ENCODE measurements at places on chromosomes 7 and 10.

DNA sequence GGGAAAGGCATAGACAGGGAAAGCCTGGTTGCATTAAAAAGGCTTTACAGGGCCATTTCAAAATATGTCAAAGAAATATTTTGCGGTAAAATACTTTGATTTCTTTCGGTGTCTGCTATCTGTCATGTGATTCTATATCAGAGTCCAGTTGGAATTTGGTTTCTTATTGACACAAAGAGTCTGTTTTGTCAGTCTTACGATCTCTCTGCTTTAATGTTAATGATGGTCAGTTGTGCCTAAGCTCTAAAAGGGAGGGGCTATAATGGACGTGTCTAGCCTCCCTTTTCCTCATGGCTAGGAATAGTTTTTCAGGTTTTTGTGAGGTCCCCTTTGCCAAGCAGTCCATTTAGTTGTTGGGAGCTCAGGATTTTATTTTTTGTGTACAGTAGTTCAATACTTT, 31.5 kb downstream of the ORC5 start:
- no peak for DNase-seq

GRCh38 chr7:134186801-134187200, 59.7 kb downstream of the LRGUK start:
- no peak for DNase-seq

DNA sequence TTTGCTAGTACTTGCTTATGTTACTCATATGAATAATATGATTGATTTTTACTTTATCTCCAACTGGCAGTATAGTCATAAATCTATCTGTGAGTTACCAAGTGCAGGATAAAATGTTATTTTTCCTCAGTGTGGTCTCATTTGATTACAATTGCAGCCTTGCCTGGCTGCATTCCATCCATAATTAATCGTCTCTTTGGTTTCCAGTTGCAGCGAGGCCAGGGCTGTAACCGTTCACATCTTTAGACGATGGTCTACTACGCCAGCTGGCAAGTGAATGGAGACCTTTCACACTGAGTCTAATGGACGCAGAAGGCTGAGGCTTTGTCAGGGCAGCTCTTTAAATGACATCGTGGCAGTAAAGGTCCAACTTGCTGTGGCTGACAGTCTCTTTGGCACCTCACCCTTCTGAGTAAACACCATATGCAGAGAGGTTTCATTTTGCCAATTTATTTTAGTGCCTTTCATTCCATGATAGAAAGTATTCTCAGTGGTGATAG, 84.0 kb downstream of the ARL4A start:
- no peak for DNase-seq

GRCh38 chr10:59388671-59388976, 26.3 kb upstream of the FAM13C start:
- no peak for DNase-seq

DNA sequence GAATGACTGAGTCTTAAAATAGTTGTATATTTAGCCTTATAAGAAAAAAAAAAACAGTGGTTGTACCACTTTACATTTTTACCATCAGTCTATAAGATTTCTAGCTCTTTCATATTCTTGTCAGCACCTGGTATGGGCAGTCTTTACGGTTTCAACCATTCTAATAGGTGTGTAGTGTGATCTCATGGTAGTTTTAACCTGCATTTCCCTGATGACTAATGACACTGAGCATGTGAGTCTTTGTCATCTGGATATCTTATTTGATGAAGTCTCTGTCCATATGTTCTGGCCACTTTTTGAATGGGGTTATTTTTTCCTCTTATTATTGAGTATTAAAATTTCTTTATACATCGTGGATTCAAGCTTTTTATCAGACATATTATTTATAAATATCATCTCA, 365.3 kb upstream of the IGFBP3 start:
- no peak for DNase-seq

- no peak for DNase-seq
These were observed 270.8 kb downstream of the BBS9 start for GRCh38 chr7:33400214-33400538.

GRCh38 chr7:66682350-66683093, 53.8 kb downstream of the KCTD7 start:
- peak; percentile 37 for DNase-seq

- no peak for DNase-seq
These were observed 302.7 kb downstream of the GLRX3 start for GRCh38 chr10:130438861-130439260.

DNA sequence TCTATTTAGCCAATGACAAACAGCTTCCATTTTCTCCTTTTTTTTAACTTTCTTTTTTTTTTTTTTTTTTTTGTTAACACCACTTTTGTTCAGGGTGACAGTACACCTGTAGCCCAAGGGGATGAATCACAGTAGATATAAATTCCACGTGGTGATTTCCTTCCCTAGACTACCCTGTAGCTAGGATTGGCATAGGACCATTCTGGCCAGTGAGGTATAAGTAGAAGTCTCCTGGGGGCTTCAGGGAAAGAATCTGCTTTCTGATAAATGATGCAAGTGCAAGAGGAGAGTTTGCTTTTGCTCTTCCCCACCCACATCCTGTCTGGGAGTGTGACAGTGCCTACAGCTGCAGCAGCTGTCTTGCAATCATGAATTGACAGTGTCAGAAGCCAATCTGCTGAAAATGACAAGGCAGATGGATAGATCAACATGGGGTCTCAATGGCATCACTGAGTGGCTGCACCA, 63.2 kb upstream of the TOMM7 start:
- no peak for DNase-seq

- no peak for DNase-seq
These were observed 314.0 kb downstream of the DNAJB6 start for GRCh38 chr7:157650801-157651200.

GRCh38 chr10:27242473-27242950, 1.9 kb upstream of the ACBD5 start:
- no peak for DNase-seq

- DNase-seq, result no peak
These were observed 108.3 kb downstream of the CYP26A1 start for GRCh38 chr10:93182049-93182327.

- DNase-seq, result no peak
These were observed 10.4 kb upstream of the CALML3 start for GRCh38 chr10:5514226-5514850.

- no peak for DNase-seq
These were observed 757.1 kb downstream of the SORCS3 start for GRCh38 chr10:105398202-105398601.

- DNase-seq, result no peak
These were observed 113.3 kb downstream of the EBF3 start for GRCh38 chr10:129850790-129851189.

GRCh38 chr7:2355705-2356008, 1.0 kb downstream of the EIF3B start:
- no peak for DNase-seq

DNA sequence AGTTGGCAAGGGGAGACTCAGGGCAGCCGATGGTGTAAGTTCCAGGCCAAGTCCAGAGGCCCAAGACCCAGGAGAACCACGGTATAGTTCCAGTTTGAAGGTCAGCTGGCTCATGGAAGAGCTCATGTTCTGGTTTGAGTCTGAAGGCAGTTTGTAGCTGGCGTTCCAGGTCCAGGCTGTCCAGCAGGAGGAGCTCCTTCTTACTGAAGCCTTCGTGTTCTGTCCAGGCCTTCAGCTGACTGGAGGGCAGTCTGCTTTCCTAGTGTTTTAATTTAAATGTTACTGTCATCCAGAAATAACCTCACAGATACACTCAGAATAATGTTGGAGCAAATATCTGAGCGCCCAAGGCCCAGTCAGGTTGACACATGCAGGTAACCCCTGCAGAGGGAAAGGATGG, 4.2 kb downstream of the SUN1 start:
- no peak for DNase-seq

GRCh38 chr10:54800741-54801421, at the start of gene PCDH15:
PCDH15 (minus strand) TSS chr10:54801231; CDS start chr10:54664262, 136,969 bp downstream.
- DNase-seq, result no peak

DNA sequence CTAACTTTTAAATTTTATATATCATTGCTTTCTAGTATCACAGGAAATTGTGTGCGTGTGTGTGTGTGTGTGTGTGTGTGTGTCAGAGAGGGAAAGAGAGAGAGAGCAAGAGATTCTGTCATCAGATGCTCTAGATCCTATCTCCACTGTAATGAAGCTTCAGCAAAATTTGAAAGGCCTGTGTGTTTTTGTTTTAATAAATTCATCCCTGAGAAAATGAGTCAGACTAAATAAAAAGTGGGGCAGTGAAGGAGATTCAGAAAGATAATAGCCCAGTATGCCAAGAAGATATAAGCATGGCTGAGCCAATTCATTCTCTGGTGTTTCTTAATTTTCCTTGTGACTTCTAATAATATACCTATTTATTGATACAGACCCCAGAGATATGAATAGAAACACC, 184.2 kb upstream of the TMEM196 start:
- DNase-seq, result no peak

DNA sequence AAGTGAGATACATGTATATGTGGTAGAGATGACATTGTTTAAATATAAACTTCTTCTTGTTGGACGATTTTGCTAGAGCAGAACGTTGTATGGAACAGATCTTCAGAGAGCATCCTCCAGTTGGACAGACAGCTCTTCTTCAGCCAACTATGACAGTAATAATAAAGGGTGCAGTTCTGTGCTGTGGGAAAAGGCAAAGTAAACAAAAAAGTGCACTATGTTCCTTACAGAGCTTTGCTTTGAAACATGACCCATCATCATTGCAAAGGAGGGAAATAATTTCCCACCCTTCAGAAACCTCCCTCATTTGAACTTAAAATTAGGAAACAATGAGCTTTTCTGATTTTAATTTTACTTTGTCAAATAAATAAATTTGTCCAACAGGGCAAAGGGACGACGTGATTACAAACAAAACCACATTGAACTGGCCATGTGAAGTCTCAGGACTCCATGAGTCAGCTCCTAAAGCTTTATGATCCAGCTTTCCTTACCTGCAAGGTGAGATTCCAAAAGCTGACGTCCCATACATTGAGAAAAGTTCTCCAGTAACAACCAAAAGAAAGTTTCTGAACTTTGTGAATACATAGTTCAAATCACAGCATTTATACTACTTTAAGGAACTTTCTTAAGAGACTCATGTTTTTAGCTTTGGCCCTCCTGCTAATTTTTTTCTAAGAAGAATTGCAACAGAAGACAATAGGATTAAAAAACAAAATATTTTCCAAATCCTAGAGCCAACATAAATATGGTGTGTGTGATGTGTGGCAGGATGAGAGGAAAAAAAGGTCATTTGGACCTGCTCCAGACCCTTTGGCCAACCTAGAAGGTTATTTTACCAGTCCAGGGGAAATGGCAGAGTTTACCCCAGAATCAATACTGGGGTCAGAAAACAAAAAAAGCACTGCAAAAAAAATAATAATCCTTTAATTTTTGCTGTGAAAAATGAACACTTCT, 565.4 kb upstream of the NRP1 start:
- no peak for DNase-seq

DNA sequence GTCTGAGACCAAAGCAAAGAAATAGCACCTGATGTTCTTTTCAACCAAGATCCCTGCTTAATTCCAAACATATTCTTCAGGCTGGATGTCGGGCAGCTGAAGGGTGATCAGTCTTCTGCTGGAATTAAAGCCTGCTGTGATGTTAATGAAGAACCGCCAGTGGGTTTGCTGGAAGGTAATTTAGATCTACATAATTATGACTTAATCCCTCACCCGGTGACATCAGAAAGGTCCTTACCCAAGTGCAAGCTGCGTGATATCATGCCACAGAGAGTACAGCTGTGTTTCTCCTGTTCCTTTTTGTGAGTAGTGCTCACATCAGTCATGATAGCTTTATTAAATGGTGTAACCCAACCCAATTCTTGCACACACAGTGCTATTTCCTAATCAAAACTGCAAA, 29.1 kb upstream of the LRGUK start:
- DNase-seq, result no peak

DNA sequence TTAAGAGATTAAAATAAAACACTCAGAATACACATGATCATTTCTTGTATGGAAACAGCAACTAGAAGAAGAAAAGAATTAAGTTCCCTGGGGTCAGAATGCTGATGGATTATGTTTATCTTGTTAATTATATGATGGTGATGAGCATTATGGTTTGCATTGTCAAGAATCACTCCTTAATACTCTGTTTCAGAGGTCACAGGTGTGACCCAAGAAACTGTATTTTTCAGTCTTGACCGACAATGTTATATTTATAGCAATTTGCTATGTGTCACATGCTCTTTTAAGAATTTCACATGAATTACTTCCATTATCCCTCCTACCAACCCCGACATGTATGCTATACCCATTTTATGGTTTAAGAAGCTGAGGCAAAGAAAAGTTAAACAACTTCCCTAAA, 2.7 kb upstream of the CHRM2 start:
- no peak for DNase-seq

- no peak for DNase-seq
These were observed 156.0 kb downstream of the BAMBI start for GRCh38 chr10:28833313-28833712.

- no peak for DNase-seq
These were observed 3.6 kb downstream of the CLDN15 start for GRCh38 chr7:101233907-101234547.

DNA sequence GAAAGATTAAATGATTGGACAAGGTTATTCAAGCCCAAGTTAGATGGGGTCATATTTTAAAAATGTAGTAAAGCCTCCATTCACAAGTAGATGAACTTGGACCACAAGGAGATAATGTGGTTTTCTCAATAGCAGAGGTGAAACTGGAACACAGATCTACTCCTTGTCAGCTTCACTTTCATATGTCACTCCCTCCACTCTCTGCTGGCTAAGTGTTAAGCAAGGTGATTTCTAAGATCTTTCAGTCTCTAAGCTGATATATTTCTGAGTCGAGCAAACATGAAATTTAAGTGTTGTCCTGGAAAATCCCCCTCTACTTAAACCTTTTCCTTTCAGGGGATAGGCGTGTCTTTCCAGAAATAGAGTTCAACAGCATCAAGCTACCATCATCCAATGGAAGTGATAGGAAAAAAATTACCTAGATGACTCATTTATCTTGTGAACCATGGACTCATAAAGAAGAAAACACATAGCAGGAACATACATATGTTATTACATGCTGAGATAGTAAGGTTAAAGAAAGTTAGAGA, 275.0 kb downstream of the PTEN start:
- DNase-seq, result no peak

- no peak for DNase-seq
These were observed 120.6 kb upstream of the AGK start for GRCh38 chr7:141430455-141431139.

DNA sequence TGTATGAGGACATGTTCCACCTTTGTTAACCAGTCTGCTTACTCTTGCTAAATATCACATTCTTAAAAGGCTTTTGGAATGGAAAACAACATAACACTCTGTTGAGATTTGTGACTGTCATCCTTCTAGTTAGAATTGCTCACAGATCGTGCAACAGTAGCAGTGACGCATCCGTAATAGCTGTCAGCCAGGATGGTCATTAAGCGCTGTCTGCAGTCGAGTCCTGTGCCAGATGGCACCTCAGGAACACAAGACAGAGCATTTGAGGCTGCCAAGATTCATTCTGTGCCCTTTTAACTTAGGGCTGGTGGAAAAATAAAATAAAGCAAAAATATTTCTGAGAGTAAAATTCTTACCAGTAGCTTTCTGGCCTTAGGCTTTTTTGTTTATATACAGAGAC, 348.6 kb downstream of the ANKRD7 start:
- DNase-seq, result no peak
